ENCODE measurements at places on chromosomes 11 and 22.

DNA sequence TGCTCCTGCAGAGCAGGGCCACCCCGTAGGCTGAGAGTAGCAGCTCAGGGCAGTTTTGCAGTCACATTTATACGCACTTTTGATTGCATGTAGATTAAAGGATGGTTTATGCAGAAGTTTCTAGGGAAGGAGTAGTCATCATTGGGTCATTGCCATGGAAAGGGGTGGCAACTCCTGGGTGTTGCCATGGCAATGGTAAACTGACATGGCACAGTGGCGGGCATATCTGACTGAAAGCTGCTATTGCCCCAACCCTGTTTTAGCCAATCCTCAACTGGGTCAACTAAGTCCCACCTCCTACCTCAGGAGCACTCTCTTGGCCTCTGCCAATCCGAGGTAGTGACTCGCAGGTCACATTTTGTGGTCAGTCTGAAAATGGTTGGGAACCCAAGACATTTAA lies 2.4 kb upstream of the ARSA start:
- H3K27me3 ChIP-seq, result peaks cover 2% of the 10 kb centered on the region
- H3K4me1 ChIP-seq, result peaks cover 14% of the 10 kb centered on the region
- peaks cover 6% of the 10 kb centered on the region for H3K36me3 ChIP-seq
- H3K4me3 ChIP-seq, result no peak overlapping the region
- H3K27ac ChIP-seq, result no peak overlapping the region

DNA sequence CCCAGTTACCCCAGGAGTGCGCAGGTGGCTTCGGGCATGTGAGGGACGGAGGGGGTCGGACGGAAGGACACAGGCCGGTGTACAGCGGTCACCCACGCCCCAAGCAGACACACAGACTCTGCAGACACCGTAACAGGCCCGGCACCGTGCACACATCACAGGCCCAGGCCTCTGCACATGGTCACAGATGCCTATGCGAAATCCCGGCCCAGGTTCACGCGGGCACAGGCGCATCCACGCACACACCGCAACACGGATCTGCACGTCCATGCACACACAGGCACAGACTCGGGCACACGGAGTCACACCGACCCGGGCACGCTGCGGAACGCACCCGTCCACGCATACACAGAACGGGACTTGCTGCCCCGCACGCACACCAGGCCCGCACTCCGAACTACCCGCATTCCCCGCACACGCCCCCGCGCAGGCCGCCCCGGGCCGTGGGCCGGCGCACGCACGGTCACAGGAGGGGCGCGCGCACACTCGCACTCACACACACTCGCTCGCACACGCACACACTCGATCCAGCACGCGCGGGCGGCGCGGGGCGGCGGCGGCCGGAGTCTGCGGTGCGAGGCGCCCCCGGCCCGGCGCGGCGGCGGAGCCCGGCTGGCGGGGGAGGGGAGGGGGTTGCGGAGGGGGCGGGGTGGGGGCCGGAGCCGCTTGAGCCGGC lies at the start of gene MGAT3:
Gene MGAT3, plus strand, starts transcription at position 491 of the 676 bp plus-strand sequence. CDS start 30,336 bp downstream, outside the sequence.
- no peaks in the 10 kb centered on the region for H3K36me3 ChIP-seq
- no peak within 1 kb of the TSS for H3K27ac ChIP-seq
- DNase-seq, result no peak
- peaks cover 51% of the 10 kb centered on the region for H3K27me3 ChIP-seq
- peak within 1 kb of the TSS; percentile 56 for H3K4me3 ChIP-seq

DNA sequence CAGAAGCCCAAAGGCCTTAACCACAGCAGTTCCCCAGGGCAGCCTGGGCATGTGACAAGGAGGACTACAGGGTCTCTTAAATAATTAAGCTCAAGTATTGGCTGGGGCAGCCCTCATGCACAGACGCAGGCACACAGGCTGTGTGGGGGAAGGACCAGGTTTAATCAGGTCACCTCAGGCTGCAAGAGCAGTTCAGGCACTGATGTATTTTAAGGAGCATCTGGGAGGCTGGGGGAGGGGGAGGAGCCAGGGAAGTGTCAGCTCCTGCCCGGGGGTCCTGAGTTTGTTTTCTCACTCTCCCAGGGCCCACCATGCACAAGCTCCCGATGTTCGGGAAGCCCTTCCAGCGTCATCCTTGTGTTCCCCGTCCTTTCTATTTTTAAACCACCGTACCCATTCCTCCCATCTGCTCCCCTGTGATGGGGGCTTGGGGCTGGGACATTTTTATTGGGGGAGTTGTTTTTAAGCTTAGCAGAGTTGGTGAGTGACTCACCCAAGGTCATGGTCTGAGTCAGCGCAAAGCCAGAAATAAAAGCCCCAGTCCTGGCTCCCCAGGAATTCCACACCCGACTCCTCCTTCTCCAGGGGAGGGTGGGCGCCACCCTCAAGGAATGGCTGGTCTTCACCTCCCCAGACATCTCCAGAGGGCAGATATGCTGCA lies 2.4 kb downstream of the CSDC2 start:
- H3K4me3 ChIP-seq, result no peak overlapping the region
- no peak for DNase-seq
- no peaks in the 10 kb centered on the region for H3K36me3 ChIP-seq
- H3K27me3 ChIP-seq, result peaks cover 26% of the 10 kb centered on the region
- no peak overlapping the region for H3K27ac ChIP-seq

- H3K27ac ChIP-seq, result no peak overlapping the region
- H3K4me3 ChIP-seq, result no peak overlapping the region
- no peak for DNase-seq
- H3K27me3 ChIP-seq, result no peaks in the 10 kb centered on the region
Observed at GRCh38 chr22:43506487-43506886, 94.7 kb downstream of the MPPED1 start.

- no peak for DNase-seq
- H3K4me3 ChIP-seq, result no peak overlapping the region
- no peaks in the 10 kb centered on the region for H3K36me3 ChIP-seq
- H3K4me1 ChIP-seq, result peaks cover 8% of the 10 kb centered on the region
- H3K27ac ChIP-seq, result no peak overlapping the region
Observed at GRCh38 chr11:112165049-112165448, 1.2 kb upstream of the IL18 start.

- H3K36me3 ChIP-seq, result peaks cover 30% of the 10 kb centered on the region
- no peak for DNase-seq
- no peak overlapping the region for H3K4me3 ChIP-seq
- no peak overlapping the region for H3K27ac ChIP-seq
Observed at GRCh38 chr11:82937554-82937953, 36.0 kb downstream of the DDIAS start.

DNA sequence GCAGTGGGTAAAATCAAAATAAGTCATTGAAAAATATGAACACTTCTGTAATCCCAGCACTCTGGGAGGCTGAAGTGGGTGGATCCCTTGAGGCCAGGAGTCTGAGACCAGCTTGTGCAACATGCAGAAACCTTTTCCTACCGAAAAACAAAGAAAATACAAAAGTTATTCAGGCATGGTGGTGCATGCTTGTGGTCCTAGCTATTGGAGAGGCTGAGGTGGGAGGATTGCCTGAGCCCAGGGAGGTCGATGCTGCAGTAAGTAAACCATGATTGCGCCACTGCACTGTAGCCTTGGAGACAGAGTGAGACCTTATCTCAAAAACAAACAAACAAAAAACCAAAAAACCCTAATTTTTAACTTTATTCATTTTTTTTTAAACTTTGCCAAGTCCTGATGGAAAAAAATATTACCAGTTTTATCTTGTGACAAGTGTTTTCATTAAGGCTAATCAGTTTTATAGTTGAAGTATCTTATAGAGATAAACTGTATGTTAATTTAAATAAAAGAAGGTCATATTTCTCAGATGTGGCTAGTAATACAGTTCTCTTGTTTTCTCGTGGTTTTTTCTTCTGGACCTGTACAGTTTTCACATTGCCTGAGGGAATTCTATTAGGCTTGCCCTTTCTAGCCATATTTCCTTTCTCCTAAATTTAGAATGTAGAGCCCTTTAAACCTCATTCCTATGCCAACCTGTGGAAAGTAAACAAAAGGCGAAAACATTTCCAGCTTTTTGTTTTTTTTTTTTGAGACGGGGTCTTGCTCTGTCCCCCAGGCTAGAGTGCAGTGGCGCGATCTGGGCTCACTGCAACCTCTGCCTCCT lies 9.4 kb downstream of the HIPK3 start:
- H3K36me3 ChIP-seq, result no peaks in the 10 kb centered on the region
- peaks cover 12% of the 10 kb centered on the region for H3K4me1 ChIP-seq
- DNase-seq, result no peak
- no peak overlapping the region for H3K4me3 ChIP-seq
- no peaks in the 10 kb centered on the region for H3K27me3 ChIP-seq

- peak; percentile 25 for DNase-seq
- H3K36me3 ChIP-seq, result no peaks in the 10 kb centered on the region
- no peaks in the 10 kb centered on the region for H3K4me1 ChIP-seq
- H3K4me3 ChIP-seq, result peak overlapping the region; percentile 10
- H3K27me3 ChIP-seq, result peaks cover 5% of the 10 kb centered on the region
Observed at GRCh38 chr11:112797648-112798293, 163.4 kb upstream of the NCAM1 start.

DNA sequence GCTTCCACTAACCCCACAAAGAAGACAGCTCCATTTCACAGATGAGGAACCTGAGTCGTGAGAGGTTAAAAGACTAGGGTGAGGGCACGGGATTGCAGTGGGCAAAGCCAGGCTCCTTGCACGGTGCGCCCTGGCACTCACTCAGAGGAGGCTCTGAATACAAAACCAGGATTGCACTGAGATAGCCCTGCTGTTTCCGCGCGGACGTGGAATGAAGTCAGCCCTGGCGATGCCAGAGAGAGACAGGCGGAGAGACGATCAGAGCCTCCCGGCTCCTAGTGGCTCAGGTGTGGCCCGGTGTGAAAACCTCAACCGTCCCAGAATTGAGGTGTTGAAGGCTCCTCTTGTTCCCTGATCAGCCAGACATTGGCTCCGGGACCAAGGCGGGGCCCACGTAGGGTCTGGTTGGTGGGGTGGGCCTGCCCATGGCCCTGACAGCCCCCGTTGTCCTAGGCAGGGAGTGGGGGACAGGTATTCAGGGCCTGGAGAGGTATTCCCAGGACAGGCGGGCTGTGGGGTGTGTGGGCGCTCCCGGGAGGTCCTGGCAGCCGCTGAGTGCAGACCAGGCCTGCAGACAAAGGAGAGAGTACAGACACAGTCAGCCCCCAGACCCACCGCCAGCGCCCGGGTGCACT lies 43.1 kb upstream of the LINC01488 start:
- H3K27ac ChIP-seq, result no peak overlapping the region
- DNase-seq, result no peak
- H3K36me3 ChIP-seq, result no peaks in the 10 kb centered on the region
- H3K4me1 ChIP-seq, result no peaks in the 10 kb centered on the region
- no peak overlapping the region for H3K4me3 ChIP-seq

DNA sequence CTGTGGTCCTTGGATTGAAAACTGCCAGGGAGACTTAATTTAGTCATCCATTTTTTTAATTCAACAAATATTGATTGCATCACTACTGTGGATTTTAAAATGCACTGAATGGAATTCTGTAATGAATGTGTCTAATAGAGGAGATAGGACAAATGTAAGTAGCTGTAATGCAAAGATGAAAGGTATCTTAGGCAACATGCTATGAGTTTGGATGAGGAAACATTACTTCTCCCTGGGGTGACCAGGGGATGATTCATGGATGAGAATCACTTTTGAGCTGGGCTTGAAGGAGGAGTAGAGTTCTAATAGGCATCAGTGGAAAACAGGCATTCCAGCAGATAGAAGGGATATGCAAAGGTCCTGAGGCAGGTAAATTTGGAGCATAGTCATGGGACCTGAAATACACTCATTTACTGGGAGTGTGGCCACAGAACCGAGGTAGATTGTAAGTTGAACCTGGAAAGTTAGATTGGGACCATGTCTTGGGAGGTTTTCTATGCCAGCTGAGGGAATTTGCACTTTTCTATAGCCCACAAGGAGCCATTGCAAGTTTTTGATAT lies 43.4 kb downstream of the PKNOX2 start:
- H3K4me3 ChIP-seq, result no peak overlapping the region
- DNase-seq, result no peak
- peaks cover 3% of the 10 kb centered on the region for H3K27me3 ChIP-seq

DNA sequence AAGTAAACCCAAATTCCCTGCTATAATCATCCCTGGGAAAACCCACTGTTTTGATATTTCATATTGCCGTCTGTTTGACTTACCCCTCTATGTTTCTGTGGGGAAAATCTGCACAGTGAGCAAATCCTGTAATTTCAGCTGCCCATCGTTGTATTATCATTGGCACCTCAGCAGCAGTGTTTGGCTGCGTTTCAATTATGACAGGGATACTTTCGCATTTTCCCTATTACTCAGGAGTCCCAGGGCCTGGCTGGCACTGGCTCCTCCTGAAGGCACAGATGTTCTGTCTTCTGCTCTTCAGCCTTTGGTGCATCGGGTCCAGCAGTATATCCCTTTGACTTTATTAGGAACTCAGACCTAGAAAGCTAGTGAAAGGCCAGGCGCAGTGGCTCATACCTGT lies 12.2 kb upstream of the MMP12 start:
- no peak overlapping the region for H3K27ac ChIP-seq
- peaks cover 11% of the 10 kb centered on the region for H3K4me1 ChIP-seq
- no peaks in the 10 kb centered on the region for H3K27me3 ChIP-seq

DNA sequence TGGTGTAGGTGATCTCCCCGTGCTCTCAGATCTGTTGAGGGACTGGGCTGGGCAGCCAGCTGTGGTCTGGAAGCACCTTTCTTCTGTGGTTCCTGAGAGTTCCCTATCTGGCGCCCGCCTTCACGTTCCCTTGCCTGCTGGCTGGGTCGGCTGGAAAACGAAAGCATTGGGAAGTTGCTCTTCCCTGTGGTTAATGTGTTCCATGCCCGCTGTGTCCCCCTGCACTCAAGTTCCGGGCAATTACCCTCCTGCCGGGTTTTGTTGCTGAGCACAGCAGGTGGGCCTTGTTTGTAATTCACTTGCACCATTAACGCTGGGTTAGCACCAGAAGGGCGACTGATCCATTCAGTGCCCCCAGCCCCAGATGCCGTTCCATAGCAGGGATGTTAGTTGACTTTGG lies 134.1 kb downstream of the GRIK4 start:
- no peak overlapping the region for H3K27ac ChIP-seq
- H3K36me3 ChIP-seq, result no peaks in the 10 kb centered on the region
- H3K27me3 ChIP-seq, result peaks cover 2% of the 10 kb centered on the region
- no peak for DNase-seq
- no peaks in the 10 kb centered on the region for H3K4me1 ChIP-seq

GRCh38 chr11:27456140-27456794 lies 16.3 kb downstream of the LGR4 start:
- H3K27me3 ChIP-seq, result peaks cover 3% of the 10 kb centered on the region
- H3K4me1 ChIP-seq, result no peaks in the 10 kb centered on the region
- H3K27ac ChIP-seq, result no peak overlapping the region
- no peaks in the 10 kb centered on the region for H3K36me3 ChIP-seq
- H3K4me3 ChIP-seq, result no peak overlapping the region

- H3K27ac ChIP-seq, result no peak within 1 kb of the TSS
- no peaks in the 10 kb centered on the region for H3K4me1 ChIP-seq
- peaks cover 2% of the 10 kb centered on the region for H3K36me3 ChIP-seq
- no peak for DNase-seq
Observed at GRCh38 chr11:5736396-5736795, at the start of gene OR56B1. TSS of gene OR56B1 (plus strand) at chr11:5736448. CDS start at chr11:5736517, 69 bp downstream.

- no peaks in the 10 kb centered on the region for H3K27me3 ChIP-seq
- DNase-seq, result no peak
- peak overlapping the region; percentile 87 for H3K4me3 ChIP-seq
- H3K27ac ChIP-seq, result peak overlapping the region; percentile 72
Observed at GRCh38 chr11:64224151-64224890, 1.7 kb downstream of the TRPT1 start.

Measured in activated T-helper 1 cell treated with anti-CD3 and anti-CD28 coated beads, Interleukin-12 subunit alpha, Interleukin-12 subunit beta, Interleukin-2, Interleukin-4 antibody, amounts not matched to agents 30 ng/mL and 10 ng/mL and 1 ng/mL, durations not matched to agents 14 hours and 24 hours and 36 hours (primary cell).